ENCODE measurements at places on chromosomes 5 and 9.

GRCh38 chr5:31639481-31640411 is 815 bp downstream of the PDZD2 start:
- DNase-seq = no peak

- no peak for DNase-seq
Measured at GRCh38 chr9:130599625-130600024, 20.2 kb downstream of the FUBP3 start.

DNA sequence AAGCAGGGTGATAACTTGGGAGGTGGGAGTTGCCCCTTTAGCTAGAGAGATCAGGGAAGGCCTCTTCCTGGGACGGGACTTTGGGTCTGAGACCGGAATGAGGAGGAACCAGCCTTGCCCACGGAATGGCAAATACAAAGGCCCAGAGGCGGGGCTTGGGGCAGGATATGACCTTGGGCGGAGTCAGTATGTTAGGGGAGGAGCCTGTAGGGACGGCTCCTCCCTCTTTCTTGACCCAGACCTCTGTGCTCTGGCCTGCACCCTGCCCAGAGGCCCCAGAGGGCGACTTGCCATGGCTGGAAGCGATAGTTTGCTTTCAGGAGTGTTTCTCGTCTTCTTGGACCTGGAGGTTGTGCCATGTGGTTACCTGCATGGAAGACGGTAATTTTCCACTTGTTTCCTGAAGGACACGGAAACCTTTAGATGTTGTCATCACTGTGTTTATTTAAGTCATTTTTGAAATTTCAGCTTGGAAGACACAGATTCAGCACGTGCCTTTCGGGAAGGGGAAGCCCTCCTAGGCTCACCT is 85.6 kb downstream of the DAB2IP start:
- no peak for DNase-seq

DNA sequence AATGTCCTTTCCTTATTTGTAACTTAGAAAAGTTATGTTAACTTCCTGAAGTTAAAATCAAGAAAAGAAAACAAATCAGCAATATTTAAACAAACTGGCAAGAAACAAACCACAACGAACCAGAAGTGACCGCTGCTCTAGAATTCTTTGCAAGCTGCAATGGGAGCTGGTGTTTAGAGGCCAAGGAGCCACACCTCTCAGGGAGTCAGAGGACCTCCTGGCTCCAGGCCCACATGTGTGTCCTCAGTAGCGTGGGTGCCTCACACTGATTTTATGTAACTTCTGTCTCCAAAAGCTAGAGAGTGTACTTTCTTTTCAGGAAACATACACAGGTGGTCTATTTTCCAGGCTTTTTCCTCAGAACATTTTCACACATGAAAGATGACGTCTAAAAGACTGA is 100.4 kb downstream of the IRX2 start:
- DNase-seq = no peak

- no peak for DNase-seq
Measured at GRCh38 chr5:1562599-1562998, 38.8 kb upstream of the LPCAT1 start.

DNA sequence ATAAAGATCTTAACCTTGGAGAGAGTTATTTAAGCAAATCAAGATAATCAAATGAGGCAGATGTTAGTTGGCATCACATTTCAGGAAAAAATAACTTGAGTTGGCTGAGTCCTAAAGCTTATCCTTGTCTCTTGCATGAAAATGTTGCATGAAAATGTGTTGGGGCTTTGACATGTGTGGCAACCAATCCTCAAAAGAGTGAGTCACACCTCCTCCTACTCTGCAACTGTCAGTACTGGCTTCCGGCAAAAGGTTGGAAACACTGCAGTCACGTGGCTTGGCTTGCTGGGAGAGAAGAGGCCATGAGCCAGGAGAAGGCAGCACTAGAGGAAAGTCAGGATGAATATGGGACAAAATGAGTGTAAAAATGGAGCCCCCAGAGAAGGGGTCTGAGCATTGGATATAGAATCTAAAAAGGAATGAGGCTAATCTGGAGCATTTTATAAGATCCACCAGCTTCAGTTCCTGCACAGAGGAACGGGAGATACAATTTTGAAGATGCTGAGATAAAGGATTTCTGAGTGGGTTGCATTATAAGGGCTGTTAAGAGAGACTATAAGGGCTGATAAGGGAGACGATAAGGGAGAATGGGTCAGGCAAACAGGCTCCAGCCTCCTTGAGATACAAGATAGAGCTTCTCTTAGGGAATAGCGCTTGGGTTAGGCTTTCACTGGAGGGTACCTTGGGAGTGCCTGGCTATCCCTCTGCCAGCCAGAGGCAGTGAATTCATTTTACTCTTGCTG is 43.1 kb downstream of the SPATA31D1 start:
- no peak for DNase-seq

- no peak for DNase-seq
Measured at GRCh38 chr5:178078197-178079010, 34.9 kb upstream of the N4BP3 start.

DNA sequence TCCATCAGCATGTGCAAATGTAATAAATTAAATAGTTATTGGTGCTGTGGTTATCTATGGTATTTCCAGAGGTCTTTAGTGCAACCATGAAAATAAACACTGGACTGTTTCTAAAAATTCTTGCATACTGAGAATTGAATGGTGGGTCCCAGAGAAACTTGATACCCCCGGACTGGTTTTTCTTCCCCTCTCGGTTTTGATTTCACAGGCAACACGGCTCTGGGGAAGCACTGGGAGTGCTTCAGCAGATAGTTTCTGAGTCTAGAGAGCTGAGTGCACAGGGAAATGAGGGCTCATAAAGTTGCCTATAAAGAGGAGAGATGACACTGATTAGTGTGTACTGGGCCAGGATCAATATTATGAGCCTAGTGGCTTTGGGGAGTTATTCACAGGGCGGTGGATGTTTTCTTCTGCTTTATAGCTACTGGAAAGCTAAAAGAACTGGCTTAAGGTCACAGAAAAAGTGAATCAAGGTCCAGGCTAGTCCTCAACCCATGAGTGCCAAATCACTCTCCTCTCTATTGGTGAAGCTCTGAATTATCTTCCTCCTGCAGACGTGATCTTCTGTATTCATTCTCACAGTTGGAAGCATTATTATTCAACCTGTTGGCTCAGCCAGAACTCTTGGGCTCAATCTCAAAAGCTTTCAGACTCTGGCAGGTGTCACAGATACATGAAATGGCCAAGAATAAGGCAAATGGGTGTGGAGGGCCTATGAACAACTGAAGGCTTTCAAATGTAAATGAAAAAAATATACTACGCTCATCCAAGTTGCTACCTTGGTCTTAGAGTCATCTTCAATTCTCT is 170.2 kb upstream of the HMHB1 start:
- no peak for DNase-seq

DNA sequence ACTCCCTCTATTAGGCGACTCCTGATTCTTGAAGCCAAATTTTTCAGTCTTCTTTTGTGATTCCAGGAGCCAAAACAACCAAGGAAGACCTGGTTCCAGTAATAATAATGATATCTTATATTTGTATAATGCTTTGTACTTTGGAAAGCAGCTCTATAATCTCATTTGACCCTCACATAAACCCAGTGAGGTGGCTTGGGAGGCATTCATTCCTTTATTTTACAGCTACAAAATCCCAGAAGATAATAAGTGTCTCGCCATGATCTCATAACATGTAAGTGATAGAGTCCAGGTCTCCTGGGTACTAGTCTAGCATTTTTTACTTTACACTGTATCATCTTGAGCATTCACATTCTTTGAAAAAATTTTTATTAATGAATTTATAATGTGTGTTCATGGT is 143.1 kb downstream of the ACTBL2 start:
- no peak for DNase-seq

DNA sequence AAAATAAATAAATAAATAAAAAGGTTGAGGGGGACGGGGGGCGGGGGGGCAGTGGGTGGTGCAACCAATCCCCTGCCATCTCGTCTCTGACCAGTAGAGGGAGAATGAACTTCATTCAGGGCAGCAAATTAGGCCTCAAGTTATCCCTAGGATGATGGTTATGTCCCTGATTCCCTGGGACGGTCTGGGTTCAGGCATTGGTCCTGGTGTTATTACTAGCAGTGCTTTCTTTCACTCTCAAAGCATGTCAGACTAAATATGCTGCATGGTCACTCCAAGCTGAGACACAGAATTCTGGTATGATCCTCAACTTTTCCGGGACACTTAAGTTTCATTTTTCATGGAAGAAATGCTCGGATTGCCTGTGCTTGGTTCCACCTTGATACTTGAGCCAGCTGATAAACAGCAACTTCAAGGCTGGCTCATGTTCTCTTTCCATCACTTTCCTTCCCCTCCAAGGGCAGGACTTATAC is 59.4 kb downstream of the DAP start:
- no peak for DNase-seq

DNA sequence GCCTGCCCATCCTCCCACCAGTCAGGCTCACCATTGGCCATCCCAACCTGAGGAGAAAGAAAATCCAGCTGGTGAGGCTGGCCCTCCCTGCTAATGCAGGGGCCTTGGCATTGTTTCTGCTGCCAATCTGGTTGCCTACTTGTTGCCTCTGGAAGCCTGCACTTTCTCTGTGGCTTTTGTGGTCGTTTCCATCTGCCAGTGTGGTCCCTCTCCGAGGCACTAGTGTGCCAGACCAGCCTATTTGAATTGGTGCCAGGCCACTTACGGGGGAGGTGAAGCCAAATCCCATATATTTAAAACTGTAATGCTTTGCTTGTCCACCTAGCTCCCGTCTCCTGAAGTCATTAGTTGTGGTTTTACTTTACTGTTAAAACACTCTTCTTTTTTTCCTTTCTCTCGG is 213.4 kb upstream of the ADAMTSL1 start:
- no peak for DNase-seq

GRCh38 chr9:131012396-131012917 is 3.5 kb downstream of the LAMC3 start:
- no peak for DNase-seq

GRCh38 chr5:60520451-60521227 is 179.3 kb downstream of the DEPDC1B start:
- no peak for DNase-seq

DNA sequence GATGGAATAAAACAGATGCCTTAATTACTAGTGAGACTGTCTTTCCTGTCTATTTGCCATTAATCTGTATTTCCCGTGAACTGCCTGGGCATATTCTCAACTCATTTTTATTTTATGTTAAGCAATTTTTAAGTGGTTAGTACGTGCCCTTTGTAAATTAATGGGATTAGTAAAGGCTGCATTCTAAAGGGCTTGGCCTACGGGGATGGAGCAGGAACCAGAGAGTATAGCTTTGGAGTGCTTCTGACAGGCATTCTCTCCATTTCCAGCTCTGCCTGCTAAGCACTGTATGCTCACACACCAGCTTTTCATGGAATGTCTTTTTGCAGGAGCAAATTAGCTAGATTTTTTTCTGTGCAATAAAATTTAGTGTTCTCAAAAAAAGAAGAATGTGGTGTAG is 241.2 kb downstream of the MCTP1 start:
- DNase-seq = no peak

GRCh38 chr9:136175616-136176197 is 29.2 kb downstream of the LHX3 start:
- DNase-seq = no peak

GRCh38 chr5:140238756-140239155 is 63.8 kb downstream of the CYSTM1 start:
- no peak for DNase-seq

DNA sequence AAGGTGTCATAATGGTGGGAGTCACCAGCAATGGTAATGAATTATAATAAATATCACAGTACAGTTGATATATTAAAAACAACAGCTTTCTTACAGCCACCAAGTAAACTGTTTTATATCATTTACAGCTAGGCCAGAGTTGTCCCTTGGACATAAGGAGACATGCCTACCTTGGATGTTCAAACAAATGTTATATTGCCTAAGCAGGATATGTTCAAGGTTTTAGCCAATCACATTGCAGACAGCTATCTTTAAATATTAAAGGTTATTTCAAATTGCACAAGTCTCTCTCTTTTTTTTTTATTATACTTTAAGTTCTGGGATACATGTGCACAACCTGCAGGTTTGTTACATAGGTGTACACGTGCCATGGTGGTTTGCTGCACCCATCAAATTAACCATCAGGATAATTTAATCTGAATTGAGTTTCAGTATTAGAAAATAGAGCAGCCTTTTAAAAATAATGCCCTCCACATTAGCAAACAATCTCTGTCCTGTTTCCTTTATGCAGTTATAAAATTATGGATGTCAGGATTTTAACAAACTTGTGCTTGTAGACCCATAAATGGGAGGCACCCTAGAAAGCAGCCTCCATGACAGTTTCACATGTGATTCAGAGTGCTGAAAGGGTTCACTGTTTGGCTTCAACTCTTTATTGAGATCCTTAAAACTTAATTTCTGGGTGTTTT is 340.7 kb downstream of the ARRDC3 start:
- DNase-seq = no peak

- no peak for DNase-seq
Measured at GRCh38 chr5:53361708-53362107, 118.7 kb upstream of the FST start.

GRCh38 chr5:94759022-94759421 is 140.6 kb downstream of the SLF1 start:
- DNase-seq = no peak

- DNase-seq = no peak
Measured at GRCh38 chr5:72607381-72607780, 100.2 kb upstream of the ZNF366 start.

DNA sequence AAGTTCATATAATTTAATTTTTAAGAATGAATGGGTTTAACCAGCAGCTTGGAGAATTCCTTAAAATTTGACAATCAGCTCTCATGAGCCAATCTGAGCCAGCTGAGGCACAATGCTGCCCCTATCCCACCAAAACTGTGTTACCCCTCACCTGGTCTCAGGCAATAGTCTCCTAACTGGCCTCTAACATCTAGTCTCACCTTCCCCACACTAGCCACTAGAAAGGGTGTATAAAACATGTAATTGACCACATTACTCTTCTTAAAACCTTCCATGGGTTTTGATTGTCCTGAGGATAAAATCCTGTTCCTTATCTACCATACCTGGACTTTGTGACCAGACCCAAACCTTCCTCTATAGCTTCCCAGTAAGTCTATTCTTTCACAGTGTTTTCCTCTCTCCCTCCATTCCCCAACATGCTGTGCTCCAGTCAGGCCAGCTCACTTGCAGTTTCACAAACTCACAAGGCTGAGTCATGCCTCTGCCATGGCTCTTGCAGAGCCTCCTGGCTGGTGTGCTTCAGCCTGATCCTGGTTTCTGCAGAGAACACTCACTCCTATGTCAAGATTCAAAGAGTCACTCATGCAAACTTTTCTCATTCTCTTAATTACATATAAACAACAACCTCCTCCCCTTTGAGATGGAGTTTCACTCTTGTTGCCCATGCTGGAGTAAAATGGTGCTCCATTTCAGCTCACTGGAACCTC is 16.0 kb upstream of the ZCCHC7 start:
- DNase-seq = no peak

- no peak for DNase-seq
Measured at GRCh38 chr5:88926774-88927173, 43.8 kb upstream of the MEF2C start.

GRCh38 chr9:135402048-135402738 is 77.4 kb upstream of the PPP1R26 start:
- no peak for DNase-seq

DNA sequence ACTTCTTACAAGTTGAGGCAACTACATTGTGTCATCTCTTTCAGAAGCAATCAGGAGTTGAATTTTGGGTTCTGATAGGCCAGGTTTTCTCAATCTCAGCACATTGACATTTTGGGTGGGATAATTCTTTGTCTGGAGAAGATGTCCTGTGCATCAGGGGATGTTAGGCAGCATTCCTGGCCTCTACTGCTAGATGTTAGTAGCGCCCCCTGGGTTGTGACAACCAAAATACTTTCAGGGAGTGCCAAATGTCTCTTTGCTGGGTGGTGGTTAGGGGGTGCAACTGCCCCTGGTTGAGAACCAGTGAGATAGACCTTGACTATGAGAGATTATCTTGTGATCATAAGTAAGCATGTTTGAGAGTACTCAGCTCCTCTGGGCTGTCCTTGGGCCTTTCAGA is 164.3 kb upstream of the KLF9 start:
- DNase-seq = no peak

Data from cortex of kidney (tissue), 1 donor.